ENCODE measurements at places on chromosomes 13 and 19.

DNA sequence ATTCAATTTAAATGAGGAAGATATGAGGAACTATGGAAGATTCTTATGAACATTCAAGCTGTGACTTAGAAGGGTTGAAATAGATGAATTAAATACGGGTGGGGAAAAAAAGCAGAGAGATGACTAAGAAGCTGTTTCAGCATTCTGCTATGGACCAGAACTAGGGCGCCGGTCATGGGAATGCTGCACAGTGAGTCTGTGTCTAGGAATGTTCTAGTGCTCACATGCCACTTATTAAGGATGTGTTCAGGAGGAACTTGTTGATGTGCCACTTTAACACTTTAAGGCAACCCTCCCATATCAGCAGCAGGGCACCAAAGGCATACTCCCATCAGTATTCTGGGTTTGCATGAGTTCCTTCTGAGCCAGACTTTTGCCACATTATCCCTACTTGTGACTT is 152.1 kb downstream of the POSTN start:
- no peak for DNase-seq

DNA sequence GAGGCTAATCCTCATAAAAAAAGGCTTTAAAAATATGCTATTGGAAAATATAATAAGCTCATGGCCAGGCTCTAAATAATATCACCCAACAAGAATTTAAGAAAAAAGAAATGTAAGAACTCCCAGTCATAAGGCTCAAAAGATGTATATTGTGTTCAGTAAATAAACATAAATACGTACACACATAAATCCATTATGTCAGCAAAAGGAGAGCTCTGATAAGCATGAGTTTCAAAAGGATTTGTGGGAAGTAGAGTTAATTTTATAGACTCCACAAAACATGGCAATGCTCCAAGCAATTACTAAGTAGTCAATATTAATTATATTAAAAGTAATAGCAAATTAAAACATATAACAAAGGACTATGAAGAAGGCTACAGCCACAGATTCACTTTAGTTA is 37.3 kb upstream of the TRPC4 start:
- DNase-seq, result no peak

DNA sequence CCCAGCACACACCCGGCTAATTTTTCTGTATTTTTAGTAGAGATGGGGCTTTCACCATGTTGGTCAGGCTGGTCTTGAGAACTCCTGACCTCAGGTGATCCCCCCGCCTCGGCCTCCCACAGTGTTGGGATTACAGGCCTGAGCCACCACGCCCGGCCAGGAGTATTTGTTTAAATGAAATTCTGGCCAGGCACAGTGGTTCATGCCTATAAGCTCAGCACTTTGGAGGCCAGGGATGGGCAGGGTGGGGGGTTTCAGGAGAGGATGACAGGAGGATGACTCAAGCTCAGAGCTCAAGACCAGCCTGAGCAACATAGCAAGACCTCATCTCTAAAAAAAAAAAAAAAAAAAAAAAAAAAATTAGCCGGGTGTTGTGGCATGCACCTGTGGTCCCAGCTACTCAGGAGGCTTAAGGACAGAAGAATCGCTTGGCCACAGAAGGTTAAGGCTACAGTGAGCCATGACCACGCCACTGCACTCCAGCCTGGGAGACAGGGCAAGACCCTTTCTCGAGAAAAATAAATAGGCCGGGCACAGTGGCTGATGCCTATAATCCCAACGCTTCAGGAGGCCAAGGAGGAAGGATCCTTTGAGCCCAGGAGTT is 8.2 kb upstream of the DHDH start:
- no peak for DNase-seq

DNA sequence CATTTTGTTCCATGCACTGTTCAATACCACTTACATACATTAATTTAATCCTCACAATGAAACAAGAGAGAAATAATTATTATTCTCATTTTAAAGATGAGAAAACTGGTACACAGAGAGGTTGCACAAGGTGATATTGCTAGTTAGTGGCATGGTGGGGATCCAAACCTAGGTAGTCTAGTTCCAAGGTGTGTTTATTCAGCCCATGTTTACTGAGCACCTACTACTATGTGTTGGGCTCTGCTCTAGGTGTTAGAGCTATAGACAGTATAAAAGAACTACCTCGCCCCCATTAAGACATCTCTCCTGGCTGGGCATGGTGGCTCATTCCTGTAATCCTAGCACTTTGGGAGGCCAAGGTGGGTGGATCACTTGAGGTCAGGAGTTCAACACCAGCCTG is 3.2 kb upstream of the PMIS2 start:
- no peak for DNase-seq

DNA sequence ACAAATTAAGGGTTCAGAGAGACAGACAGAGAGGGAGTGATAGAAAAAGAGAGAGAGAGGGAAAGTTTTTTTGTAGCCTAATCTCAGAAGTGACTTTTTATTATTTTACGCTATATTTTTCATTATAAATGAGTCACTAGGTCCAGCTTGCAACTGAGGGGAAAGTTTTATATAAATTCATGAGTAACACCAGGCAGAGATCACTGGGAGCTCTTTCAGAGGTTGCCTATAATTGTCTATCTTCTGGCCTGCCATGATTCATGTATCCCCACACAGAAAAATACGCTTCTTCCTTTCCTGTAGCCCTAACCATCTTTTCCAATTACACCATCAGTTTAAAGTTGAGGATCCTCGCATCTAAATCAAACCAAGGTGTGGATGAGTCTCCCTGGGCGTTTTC is 467.9 kb downstream of the SLITRK1 start:
- DNase-seq, result no peak

DNA sequence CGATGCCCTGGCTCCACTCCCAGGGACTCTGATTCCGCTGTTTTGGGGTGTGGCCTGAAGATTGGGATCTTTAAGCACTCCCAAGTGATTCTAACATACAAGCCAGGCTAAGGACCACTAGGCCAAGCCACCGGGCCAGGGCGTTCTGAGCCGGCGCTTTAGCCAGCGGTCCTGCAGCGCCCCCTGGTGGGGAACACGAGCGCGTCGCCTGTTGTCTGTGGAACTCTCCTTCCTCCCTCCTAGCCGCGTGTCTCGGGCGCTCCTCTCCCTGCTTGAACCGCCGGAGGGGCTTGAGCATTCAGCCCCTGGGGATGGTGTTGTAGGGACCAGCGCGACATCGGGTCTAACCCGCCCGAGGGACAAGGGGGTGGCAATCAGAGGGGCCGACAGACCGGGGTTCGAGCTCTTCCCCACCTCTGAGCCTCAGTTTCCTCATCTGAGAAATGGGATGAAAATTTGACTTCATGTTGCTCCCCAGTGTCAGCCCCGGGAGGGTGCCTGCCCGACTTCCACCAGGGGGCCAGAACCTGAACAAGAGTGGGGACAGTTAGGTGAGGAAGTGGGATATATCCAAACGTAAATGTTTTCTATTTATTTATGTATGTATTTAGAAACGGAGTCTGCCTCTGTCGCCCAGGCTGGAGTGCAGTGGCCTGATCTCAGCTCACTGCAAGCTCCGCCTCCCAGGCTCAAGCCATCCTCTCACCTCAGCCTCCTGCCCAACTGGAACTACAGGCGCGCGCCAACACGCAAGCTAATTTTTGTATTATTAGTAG is 18.0 kb upstream of the PNMA8B start:
- peak; percentile 81 for DNase-seq

- no peak for DNase-seq
Observed at GRCh38 chr19:35703343-35703742, 1.0 kb upstream of the ZBTB32 start.

DNA sequence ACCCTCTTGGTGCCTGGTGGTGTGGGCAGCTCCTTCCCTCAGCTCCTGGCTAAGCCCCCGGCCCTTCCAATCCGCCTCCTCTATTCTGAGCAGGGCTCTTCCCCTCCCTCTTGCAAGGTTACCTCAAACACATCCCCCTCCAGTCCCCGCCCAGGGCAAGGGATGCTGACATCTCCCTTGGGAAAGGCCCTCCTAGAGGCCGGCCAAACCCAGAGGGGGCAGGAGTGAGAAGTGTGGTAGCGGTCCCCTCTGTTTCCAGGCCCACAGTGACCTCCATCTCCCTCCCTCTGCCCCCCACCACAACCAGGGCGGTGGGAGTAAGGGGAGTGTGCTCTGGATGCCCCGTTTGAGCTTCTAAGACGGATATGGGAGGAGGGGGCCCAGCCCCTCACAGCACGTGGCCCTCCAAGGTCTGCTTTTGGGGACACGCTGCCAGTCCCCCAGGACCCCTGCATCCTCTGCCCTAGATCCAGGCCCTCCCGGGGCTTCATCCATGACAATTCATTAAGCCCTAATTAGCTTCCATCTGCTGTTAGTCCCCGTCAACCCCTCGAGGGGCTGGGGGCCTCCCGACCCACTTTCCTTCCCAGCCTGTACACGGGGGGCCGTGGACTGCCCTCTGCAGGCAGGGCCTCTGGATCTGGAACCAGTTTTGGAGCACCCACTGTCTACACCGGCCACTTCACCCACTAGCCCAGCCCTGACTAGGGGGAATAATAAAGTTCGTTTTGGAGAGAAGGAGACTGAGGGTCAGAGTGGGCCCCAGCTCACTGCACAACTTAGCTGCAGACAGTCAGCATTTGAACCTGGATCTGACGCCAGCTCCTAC is 2.3 kb downstream of the LINGO3 start:
- DNase-seq, result no peak

DNA sequence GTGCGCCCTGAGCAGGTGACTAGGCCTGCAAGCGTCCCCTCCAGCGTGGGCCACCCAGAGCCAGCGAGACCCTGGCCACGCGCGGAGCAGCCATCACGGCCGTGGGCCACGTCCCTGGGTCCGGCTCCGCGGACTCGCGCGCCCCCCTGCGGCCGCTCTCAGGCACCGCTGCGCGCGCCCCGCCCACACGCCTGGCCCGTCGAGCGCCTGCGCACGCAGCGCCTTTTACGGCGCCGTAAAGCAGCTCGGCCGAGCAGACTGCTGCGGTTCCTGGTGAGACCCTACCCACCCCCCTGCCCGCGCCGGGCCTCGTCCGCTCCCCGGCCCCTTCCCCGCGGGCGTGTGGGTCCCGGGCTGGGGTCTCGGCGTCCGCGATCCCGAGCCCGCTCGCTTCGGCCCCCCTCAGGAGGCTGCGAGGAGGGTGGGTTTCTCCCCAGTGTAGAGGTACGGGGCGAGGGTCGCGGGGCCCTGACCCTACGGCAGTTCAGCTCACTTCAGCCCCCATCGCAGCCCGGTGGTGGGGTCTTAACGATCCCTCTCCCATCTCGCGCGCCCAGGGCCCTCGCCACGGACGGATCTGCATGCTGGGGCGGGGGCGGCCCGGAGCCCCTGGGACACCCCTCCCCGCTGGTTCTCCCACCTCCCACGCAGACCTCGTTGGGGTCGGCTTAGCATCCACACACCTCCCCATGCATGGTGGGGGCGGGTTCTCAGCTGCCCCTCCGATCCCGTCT is at the start of gene TRAPPC5:
TRAPPC5 (plus strand) TSS at position 228 of the 734 bp plus-strand sequence. CDS start 1,421 bp downstream, outside the sequence.
- peak; percentile 88 for DNase-seq

- peak; percentile 90 for DNase-seq
Observed at GRCh38 chr19:41945135-41945766, 13.9 kb downstream of the RABAC1 start.

DNA sequence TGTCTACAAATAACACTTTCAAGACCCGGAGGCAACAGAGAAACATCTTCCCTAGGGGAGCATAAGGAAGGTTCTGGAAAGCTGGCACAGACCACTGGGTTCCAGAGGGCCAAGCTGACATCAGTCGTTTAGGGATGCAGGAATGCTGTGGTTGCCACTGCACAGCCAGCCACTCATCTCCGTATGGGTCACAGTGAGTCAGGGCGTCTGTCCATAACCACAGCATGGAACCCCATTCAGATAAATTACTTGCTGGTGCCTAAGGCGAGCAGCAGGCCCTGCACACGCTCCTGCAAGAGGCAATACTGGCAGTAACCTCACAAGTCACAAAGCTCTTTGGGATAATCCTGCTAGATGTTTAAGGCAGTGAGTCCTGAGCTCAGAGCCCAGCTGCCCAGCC is 140.9 kb upstream of the UBL3 start:
- no peak for DNase-seq

- no peak for DNase-seq
Observed at GRCh38 chr13:114145722-114146121, 13.3 kb upstream of the RASA3 start.

DNA sequence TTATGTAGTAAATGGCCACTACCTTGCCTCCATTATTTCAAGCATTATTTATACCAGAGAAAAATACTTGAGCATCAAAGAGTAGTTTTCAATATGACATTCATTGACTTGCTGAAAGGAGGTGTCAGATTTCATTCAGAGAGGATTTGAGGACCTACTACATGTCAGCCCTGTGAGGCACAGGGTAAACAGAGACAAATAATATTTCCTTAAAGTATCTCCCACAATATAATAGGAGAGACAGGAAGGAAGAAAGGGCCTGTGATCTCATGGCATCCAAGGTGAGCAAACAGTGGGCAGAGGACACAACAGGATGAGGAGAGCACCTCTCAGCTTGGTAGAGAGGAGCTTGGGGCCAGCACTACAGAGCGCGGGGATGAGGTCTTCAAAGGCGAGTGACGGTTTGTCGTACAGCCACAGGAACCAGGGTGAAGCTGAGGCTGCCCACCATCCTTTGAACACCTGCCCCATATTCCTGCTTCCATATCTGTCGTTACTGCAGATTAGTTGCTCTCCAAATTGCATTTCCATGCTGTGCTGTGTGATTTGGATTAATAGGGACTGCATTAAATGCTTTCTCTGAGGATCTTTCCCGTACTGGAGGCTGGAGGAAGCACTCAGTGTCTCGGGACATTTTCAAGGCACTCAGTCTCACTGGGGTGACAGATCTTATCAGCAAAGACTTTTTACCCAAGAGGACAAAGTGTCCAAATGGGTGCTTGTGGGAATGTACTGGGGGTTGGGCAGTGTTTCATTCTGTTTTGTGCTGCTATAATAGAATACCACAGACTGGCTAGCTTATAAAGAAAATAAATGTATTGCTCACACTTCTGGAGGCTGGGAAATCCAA is 59.2 kb downstream of the GJA3 start:
- DNase-seq, result no peak

- DNase-seq, result peak; percentile 39
Observed at GRCh38 chr19:46840498-46840942, 10.1 kb downstream of the AP2S1 start.

DNA sequence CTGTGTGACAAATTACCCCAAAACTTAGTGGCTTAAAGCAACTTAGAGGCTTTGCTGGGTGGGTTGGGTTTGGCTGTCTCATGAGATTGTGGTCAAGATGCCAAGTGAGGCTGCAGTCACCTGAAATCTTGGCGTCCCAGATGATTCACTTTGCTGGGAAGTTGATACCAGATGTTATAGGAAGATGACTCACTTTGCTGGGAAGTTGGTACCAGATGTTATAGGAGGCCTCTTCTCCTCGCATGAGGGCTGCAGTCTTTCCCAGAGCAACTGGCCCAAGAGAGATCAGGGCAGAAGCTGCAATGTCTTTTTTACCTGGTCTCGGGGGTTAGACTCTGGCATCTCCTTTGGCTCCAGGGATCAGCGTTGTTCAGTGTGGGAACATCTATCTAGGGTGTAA is 16.8 kb downstream of the TEX29 start:
- DNase-seq, result no peak
